Activated naive CD4-positive, alpha-beta T cell treated with anti-CD3 and anti-CD28 coated beads for 36 hours (primary cell): ENCODE measurements at places on chromosomes 2 and 18. TPM values are rescaled to one million over a fixed set of nuclear protein-coding genes. Genes with fewer than 3 reads are reported as not detected.

The PLCD4 gene
- 0.49 TPM for total RNA-seq

The CNDP1 gene
- not detected for total RNA-seq

The GCG gene
- total RNA-seq = not detected

The ADRA2B gene
- 0.52 TPM for total RNA-seq

The WDR33 gene
- 63.2 TPM for total RNA-seq

The NDUFS1 gene
- total RNA-seq = 83.3 TPM

The LBX2 gene
- total RNA-seq = not detected
